Ammon's horn (tissue), 1 donor: ENCODE measurements at places on chromosomes 5 and 9.

DNA sequence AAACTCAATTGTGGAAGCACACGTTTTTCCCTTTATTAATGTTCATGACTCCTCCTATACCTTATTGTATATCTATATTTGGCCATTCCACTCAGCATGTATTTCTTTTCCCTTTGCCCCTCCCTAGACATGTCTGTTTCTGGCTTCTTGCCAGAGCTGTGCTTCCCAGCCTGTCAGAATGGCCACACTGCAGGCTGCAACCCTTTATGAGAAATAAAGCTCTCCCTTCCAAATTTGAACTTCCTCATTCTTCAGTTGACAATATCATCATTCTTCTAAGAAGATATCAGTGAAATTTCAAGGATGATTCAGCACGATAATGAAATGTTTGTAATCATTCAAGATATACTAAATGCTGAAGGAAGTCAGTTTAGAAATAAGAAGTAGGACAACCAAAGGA is 107.6 kb upstream of the PRSS3 start:
- no peak for DNase-seq

DNA sequence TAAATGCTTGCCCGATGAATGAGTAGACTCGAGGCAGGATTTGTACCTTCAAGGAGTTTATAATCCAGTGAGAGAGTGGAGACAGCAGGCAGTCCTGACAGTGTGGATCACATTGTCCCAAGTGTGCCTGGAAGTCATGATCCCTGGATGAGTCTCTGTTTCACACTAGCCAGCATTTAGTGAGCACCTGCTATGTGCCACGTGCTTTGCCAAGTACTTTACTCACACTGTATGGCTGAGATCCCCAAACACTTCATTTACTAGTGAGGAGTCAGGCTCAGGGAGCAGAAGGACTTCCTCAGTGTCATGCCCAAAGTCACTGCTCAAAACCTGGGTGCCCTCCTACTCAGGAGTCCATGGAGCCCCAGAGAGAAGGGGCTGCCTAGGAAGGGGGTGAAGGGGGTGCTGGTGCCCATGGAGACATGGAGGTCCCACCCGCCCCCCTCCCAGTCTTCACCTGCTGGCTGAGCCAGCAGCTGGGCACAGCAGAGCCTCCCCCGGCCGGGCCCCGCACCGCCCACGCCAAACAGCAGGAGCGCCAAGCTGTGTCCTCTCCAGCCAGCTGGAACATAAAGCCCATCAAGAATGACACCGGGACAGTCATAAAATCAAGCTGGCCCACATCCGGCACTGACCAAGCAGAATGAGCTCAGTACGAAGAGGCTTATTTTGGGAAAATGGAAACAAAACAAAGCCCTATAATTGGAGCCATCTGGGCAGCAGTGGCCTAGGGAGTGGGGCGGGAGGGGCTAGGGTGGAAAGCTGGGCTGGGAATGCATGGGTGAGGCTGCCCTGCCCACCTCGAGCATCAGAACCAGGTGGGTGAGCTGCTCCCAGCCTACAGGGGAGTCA is 10.6 kb downstream of the LAMC3 start:
- no peak for DNase-seq

- peak; percentile 25 for DNase-seq
These were observed 317.0 kb upstream of the ADCY2 start for GRCh38 chr5:7078901-7079300.

DNA sequence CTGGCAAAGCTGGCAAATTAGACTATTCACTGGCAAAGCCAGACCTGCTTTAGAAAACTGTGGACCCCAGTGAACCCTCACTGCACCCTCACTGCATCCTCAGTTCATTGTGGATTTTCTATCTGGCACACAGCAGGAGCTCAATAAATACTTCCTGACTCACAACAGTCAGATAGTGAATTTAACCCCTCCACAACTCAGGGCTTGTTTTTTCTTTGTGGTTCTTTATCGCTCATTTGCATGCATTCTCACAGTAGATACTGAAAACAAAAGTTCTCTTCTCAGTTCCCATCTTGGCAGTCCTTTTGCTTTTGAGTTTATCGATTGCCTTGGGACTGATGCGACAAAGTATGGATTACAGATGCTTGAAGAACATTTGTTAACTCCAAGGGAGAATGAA is 99.8 kb downstream of the ACTL7B start:
- DNase-seq: no peak

DNA sequence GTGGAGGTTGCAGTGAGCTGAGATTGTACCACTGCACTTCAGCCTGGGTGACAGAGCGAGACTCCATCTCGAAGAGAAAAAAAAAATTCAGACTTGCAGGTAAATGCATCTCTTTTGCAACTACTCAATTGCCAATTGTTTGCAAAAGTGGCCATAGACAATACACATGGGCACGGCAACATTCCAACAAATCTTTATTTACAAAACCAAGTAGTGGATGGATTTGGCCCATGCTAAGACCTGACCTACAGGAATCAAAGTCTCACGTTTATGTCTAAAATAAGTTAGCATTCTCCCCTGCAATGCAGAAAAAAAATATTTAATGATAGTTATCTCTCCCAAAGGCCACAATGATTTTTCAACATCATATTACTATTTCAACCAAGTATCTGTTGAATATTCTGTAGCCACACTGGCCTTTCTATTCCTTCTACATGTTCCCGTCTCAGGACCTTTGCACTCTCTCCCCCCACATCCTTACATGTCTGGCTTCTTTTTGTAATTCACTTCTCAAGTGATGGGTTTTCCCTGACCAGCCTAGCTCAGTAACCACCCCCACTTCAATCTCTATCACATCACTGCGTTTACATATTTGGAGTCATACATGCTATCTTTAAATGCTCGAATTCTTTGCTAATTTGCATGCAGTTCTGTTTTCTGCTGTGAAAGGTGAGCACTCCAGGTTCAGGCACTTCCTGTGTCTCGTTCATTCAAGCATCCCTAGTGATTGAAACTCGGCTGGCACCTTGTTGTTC is 54.2 kb downstream of the FNBP1 start:
- no peak for DNase-seq

- DNase-seq: no peak
These were observed 22.8 kb upstream of the ELL2 start for GRCh38 chr5:95984287-95984938.
